Activated CD8-positive, alpha-beta memory T cell treated with anti-CD3 and anti-CD28 coated beads, Interleukin-2, amount 10 ng/mL, durations not matched to agents 7 days and 5 days (primary cell): ENCODE measurements at places on chromosomes 3 and 15.

DNA sequence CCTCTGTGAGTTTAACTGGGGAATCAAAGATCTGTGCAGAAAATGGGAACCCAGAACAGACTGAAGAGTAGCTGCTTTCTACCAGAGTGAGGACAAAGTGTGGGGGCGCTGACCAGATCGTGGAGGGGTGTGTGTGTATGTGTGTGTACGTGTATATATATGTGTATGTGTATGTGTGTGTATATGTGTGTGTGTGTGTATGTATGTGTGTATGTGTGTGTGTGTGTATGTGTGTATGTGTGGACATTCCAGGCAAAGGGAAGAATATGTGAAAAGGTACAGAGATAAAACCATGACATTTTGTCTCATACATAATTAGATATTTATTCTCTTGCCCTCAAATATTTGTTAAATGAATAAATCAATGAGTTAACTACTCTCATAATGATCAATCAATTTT is 54.9 kb upstream of the DPPA4 start:
- no peaks in the 10 kb centered on the region for H3K36me3 ChIP-seq
- no peak for DNase-seq
- H3K4me1 ChIP-seq = no peaks in the 10 kb centered on the region
- H3K4me3 ChIP-seq = no peak overlapping the region

- no peaks in the 10 kb centered on the region for H3K27me3 ChIP-seq
- H3K4me1 ChIP-seq = no peaks in the 10 kb centered on the region
- H3K36me3 ChIP-seq = no peaks in the 10 kb centered on the region
- DNase-seq = no peak
Measured at GRCh38 chr3:178184833-178185232, 351.4 kb upstream of the KCNMB2 start.

GRCh38 chr3:58287354-58287753 is 18.7 kb upstream of the RPP14 start:
- no peaks in the 10 kb centered on the region for H3K27me3 ChIP-seq
- peaks cover 2% of the 10 kb centered on the region for H3K36me3 ChIP-seq
- H3K4me1 ChIP-seq = no peaks in the 10 kb centered on the region

DNA sequence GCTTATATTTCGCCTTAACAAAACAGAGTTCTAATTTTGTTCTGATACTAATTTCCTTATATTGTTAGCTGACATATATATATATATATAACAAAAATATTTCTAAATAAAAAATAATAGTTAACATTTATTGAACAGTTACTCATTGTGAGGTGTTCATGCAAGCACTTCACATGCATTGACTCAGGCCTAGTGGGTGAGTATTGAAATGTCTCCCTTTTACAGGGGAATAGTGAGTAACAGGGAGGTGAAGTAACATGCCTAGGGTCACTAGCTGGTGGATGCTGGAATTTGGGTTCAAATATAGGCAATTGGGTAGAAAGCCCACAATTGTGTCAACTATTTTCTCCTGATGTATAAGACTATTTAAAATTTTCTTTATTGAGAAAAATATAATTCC is 102.6 kb upstream of the ZPLD1 start:
- H3K27ac ChIP-seq = no peak overlapping the region
- H3K4me1 ChIP-seq = no peaks in the 10 kb centered on the region
- no peak overlapping the region for H3K4me3 ChIP-seq
- no peaks in the 10 kb centered on the region for H3K36me3 ChIP-seq
- peaks cover 6% of the 10 kb centered on the region for H3K27me3 ChIP-seq

GRCh38 chr3:119427669-119428068 is 35.7 kb downstream of the TMEM39A start:
- H3K27ac ChIP-seq = no peak overlapping the region
- no peaks in the 10 kb centered on the region for H3K4me1 ChIP-seq
- H3K4me3 ChIP-seq = no peak overlapping the region
- peaks cover 51% of the 10 kb centered on the region for H3K36me3 ChIP-seq
- H3K27me3 ChIP-seq = no peaks in the 10 kb centered on the region
